ENCODE measurements at places on chromosomes 13 and 19.

GRCh38 chr13:23668562-23668961 lies 98.3 kb downstream of the TNFRSF19 start:
- no peak for DNase-seq

GRCh38 chr13:38045278-38046048 lies 175.9 kb upstream of the TRPC4 start:
- DNase-seq: no peak

DNA sequence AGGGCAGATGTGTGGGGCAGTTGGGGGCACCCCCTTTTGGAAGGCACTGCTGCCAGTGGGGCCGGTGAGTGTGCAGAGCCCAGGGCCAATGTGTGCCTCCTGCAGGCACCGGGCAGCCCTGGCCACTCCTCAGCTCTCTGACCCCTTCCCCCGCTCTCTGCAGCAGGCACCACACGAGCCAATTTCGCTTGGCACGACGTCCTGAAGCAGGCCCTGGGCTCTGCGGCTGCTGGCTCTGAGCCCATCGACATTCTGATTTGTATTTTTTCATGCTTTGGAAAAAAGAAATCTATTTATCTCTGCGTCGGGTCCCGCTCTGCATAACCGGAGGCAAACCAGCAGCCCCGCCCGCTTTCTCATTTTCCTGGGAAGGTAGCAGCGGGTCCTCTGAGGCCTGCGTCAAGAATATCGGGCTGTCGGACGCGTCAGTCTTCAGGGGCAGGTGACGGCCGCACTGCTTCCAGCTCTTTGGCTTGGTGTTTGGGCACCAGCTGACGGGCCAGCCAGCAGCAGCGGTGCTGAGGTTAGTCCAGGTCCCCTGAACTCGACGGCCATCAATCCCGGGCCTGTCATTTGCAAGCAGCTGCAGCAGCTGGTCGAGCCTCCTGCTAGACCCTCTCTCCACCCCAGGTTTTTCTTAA lies 134.3 kb downstream of the KDM4B start:
- DNase-seq: peak; percentile 70

DNA sequence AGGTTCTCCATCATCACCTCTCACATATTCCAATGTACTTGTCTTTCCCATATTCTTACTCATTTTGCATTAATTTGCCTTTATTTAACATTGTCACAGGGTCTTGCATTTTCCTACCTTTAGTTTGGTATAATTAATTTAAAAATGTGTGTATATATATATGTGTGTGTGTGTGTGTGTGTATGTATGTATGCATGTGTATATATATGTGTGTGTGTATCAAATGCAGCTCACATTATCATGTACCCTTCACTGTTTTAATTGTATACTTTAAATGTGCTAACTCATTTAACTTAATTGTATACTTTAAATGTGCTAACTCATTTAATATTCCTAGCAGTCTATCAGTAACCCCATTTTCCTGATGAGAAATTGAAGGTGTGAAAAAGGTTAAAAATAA lies 104.5 kb downstream of the PCDH9 start:
- DNase-seq: no peak

DNA sequence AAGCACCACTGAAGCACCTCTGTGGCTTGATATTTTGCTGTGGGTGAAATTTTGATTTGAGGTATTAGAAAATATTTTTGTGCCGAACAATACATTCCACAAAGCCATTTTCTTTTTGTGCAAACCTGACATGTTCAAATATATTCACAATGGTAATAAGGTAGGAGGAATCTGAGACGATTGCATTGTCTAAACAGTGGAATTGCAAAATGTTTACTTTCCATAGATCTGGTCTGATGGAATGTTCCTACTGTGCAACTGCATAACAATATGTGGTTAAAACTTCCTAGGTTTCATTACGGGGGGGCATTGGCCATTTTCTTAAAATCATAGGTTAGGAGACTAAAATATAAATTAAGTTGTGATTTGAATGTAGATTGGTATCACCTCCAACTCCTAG lies 42.7 kb upstream of the AKAP11 start:
- DNase-seq: no peak

DNA sequence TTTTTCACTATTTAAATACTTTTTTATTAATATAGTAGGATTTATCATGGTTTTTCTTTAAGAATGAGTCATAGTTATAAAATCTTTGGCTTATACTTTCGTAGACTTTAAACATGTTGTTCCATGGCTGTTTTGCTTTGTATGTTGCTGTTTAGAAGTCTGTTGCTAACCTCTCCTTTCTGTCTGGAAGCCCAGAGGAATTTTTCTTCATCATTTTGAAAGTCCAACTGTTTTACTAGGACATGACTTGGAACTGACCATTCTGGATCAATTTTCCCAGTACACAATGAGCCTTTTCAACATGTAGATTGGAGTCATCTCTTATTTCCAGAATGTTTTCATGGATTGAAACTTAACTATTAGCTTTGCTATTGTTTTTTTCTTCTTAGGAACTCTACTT lies 7.9 kb downstream of the CAB39L start:
- no peak for DNase-seq

DNA sequence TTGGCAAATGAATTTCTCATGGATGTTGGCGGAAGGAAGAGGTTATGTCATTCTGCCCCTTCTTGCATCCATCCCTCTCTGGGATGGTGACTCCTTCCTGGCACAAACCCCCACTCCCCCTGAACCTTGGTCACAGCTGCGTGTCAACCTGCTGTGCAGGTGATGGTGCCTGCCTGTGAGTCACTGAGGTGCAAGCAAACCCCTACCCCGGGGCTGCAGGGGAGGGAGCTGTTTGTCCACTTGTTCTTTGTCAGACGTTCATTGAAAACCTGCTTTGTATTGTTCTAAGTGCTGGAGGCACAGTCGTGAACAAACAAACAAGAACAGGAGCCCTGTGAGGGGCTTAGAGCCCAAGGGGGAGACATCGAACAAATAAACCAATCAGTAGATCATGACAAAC lies 2.0 kb upstream of the GAPDHS start:
- DNase-seq: no peak

DNA sequence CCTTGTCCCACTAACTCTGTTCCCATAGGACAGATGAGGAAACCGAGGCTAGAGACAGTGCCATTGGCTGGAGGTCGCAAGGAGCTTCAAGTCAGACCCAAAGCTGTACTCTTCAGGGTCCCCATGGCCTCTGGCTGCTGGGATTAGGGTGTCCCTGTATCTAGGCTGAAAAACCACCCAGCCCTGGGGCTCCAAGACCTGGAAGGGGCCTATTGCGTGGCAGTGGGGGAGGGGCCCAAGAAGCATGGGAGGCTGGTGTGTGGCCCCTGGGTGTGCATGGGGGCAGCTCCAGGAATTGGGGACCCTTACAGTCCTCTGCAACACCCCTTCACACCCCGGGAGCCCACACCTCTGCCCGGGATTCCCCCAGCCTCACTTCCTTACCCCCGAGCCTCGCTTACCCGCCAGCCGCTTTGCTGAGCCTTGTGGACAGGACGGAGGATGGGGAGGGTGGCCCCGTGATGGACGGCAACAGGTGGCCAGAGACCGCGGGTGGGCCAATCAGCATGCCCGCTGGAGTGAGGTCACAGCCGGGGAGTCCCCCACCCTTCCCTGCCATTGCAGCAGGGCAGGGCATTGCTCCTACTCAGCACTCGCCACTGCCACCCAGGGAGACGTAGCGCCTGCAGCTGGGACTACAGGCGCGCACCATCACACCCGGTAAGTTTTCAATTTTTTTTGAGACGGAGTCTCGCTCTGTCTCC lies at the start of gene JSRP1:
Gene JSRP1, minus strand, starts transcription at position 436 of the 704 bp plus-strand sequence. CDS start 1,103 bp downstream, outside the sequence.
- DNase-seq: peak; percentile 87

DNA sequence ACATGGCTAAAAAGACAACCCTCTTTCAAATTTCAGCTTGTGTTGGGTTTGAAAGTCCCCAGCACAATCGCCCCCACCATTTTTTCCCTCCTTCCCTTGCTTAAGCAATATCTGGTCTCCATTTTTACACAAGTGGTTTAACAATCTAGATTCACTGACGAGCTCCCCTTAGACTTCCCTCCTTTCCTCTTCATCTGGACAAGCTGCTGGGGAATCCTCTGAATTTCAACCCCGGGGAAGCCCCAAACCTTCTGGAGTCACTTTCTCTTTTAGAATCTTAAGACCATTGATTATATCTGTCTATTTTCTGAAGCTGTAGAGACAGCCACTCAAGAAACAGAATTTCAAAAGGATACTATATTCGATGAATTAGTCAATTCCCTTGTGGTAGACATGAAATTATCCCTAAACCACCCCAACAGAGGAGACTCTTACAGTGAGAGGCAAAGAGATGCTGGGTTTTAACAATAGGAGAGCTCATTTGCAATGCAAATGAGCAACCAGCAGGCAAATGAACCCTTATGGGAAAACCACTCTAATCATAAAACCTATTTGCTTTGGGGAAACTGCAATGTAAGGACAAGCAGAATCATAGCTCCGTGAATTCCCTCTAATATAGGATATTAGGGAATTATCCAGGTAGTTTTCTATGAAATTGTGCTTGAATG lies 78.9 kb downstream of the TEX26 start:
- DNase-seq: no peak
